ENCODE measurements at places on chromosomes 7 and 10.

DNA sequence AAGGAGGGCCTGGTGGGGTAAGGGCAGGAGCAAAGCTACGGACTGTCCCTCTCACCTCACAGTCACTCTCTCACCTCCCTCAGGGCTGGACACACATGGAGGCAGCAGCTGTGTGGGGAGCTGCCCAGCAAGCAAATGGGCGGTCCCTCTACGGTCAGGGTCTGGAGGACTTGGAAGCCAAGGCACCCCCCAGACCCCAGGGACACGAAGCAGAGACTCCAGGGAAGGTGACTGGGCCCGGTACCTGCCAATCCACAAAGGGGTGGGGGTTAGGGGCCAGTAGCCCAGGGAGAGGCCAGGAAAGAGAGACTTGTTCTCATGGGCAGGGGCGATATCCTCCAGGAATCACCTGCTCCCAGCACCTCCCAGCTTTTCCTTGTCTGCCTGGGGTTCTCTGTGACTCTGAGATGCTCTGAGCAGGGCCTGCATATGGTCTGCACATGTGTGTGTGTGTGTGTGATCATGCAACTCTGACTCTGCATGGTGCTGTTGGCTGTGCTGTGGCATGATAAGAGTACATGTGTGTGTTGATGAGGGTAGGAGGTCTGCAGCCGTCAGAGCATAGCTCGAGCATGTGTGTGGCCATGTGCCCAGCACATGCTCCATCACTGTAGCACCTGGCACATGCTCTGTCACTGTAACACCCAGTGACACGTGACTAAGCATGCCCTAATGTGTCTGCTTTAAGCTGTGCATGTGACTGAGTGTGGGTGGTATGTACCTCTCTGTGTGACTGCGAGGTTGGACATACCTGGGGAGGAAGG lies 4.6 kb upstream of the LDB3 start:
- DNase-seq = no peak

DNA sequence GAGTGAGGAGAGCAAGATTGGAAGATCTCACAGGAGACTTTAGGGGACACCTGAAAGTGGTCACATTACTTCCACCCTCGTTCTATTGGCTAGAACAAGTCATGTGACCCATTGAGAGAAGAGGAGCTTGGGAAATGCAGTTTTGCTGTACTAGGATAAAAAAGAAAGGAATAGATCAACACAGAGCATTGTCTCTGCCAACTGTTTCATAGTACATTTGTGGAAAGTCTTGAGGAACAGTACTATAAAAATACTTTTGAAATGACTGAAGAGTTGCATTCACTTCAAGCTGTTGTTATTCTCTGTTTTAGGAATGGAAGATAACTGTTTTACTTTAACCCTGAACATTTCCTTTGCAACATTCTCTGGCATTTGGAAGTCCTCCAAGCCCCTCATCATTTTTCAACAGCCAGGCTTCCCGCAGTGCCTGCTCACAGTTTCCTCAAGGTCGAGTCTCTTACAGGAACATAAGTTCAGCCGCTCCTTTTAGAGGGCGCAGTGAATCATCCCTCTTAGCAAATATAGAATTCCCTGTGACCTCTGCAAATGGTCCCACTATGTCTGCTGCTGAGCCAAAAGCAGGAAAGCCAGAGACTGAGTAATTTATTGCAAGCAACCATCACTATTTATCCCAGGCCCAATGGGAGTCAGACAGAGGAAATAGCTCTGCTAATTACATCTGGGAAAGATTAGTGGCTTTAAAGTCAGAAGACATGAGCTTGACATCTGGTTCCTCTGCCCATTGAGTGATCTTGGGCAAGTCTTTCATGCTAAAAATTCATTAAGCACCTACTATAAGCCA lies 40.7 kb downstream of the MRPL32 start:
- no peak for DNase-seq

- no peak for DNase-seq
Measured at GRCh38 chr7:50591098-50591479, 25.9 kb upstream of the DDC start.

GRCh38 chr7:78178319-78178718 lies 379.7 kb downstream of the PHTF2 start:
- no peak for DNase-seq

DNA sequence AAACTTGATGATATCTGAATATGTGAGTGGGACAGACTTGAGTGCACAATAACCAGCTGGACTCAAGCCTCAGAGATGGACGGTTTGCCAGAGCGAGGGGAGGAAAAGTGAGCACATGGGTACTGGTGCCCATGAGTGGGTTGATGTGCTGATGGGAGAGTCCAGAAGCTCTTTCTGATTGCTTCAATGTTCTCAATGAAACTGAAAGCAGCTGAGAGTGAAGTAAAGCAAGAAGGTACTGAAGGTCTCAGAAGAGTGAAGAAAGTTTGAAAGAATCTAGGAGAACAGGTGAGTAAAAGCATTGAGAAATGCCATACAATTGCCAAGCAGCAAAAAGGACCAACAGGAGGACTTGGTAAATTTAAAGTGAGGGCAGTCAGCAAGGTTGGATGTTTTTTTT lies 28.6 kb downstream of the CTTNBP2 start:
- DNase-seq = no peak

DNA sequence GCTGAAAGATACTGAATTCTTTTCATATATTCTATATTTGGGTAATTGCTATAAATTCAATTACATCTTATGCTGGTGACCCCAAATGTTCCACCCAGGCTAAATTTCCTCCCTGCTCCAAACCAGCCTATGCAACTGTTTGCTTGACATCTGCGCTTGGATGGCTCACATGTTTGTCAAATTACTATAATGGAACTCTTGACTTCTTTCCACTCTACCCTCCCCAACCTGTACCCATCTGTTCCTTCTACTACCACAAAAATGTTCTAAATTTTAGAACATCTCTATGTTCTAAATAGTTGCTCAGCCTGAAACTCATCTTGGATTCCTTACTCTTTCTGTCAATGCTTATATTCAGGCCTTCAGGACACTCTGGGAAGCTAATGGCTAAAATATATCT lies 249.9 kb upstream of the SMIM30 start:
- no peak for DNase-seq

DNA sequence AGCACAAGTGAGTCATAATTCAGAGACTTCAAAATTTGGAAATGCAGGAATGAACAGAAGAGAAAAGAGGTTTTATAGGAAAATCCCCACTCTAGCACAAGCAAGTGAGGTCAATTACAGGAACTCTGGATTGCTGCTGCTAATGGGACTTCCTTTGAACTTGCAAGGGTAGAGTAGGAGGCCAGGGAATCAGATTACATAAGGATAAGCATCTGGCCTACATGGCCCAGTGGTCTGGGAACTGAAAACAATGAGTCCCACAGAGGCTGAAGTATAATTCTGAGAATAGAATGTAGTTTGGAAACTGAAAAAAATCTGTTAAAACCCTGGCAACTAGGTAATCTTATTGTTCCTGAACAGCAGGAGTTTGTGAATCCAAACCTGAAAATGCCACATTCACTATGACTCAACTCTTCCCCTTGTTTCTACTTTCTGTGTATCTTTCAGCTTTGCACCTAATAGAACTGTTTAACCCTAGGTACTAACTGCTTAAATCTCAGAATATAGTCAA lies 66.5 kb downstream of the CTNNA3 start:
- DNase-seq = no peak

DNA sequence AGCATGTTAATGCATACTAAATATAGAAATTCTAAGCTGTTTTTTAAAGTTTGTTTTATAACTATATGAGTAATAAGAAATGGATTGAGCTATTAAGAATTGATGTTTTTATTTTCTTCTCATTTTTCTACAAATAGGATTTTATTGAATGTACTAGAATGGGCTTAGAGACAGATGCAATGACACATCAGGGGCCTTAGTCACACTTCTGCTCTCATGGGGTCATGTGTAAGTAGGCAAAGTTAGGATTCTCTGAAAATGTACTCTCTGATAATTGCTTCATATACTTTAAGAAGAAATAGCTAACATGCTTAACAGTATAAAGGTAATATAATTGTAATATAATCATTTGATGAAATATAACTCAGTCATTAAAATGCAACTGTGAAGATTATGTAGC lies 154.6 kb downstream of the ZNF438 start:
- no peak for DNase-seq

DNA sequence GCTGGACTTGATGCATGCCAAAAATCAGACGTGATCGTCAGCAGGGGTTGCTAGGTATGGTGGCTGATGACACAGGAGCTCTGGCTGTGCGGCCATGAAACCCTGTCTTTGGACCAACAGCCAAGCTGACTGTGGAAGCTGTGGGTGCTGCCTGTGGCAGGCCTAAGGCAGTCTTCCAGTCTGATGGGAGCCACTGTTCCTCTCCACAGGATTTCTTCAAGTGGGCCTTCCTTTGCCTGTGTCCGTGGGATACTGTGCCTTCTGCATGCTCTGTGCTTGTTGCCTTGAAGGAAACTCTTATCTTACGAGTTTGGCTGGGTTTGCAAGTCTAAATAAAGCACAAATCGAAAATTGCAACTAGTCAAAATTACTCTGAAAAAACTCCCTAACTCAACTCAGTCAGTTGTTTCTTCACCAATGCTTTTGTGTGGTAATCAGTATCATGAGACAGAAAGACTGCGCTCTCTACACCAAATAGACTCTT lies 101.9 kb upstream of the PDLIM1 start:
- DNase-seq = no peak

- DNase-seq = no peak
Measured at GRCh38 chr10:7532723-7533498, 122.1 kb upstream of the SFMBT2 start.

Measured in stimulated activated CD4-positive, alpha-beta T cell treated with anti-CD3 and anti-CD28 coated beads, Interleukin-4, amount 100 ng/mL, for 24 hours (primary cell).